Thoracic aorta (tissue), 2 donors: ENCODE measurements at places on chromosomes 13 and 19.

DNA sequence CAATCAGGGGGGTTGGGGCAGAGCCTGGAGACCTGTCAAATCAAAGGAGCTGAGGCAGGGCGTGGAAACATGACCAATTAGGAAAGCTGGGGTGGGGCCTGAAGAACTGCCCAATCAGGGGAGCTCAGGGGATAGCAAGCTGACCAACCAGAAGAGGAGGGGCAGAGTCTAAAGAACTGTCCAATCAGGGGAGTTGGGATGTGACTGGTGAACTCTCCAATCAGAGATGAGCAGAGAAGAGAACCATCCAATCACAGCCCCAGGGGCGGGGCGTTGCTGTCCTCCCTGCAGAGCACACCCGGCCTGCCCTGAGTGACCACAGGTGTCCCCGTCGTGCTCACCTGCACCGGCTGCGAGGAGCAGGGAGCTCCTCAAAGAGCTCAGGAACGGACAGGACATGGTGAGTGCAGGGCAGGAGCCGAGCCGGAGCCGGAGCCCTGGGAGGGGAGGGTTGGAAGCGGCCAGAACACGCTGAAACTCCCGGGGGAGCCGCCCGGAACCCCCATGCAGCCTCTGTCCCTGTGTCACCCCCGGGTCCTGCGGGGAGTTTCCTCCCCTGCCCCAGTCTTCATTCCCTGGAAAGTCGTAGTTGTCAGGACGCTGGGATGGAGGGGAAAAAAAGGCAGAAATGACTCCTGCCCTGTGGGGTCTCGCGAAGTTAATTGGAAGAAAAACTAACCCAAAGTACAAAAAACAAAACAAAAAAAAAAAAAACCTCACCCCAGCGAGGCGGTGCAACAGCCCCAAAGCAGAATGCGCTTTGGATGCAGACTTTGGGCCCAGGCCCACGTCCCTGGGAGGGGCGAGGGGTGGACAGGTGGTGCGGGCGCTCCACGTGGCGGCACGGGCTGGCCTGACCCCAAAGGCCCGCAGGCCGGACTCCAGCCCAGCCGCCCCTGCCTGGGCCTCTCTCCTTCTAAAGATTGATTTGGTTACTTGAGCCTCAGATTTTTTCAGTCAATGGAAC lies at the start of gene ZNF556:
Gene ZNF556 (plus strand): TSS at position 311 of the 967 bp plus-strand sequence. CDS start 87 bp downstream, at position 398.
- no peak for DNase-seq

DNA sequence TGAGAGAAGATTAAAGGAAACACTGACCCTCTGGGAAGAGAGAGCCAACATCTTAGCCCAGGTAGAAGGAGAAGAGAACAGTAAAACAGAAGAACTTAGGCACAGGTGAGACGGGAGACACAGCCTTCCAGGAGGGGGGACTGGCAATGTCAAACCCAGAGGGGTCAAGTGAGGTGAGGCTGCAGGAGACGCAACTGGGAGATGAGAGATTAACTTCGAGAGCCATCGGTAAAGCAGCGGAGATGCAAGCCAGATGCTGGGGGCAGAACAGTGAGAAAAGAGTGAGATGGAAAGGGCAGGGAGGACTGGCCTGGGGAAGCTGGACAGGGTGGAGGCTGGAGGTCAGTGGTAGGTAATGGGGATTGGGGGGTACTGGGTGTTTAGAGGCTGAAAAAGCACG lies 5.2 kb downstream of the INSR start:
- no peak for DNase-seq

DNA sequence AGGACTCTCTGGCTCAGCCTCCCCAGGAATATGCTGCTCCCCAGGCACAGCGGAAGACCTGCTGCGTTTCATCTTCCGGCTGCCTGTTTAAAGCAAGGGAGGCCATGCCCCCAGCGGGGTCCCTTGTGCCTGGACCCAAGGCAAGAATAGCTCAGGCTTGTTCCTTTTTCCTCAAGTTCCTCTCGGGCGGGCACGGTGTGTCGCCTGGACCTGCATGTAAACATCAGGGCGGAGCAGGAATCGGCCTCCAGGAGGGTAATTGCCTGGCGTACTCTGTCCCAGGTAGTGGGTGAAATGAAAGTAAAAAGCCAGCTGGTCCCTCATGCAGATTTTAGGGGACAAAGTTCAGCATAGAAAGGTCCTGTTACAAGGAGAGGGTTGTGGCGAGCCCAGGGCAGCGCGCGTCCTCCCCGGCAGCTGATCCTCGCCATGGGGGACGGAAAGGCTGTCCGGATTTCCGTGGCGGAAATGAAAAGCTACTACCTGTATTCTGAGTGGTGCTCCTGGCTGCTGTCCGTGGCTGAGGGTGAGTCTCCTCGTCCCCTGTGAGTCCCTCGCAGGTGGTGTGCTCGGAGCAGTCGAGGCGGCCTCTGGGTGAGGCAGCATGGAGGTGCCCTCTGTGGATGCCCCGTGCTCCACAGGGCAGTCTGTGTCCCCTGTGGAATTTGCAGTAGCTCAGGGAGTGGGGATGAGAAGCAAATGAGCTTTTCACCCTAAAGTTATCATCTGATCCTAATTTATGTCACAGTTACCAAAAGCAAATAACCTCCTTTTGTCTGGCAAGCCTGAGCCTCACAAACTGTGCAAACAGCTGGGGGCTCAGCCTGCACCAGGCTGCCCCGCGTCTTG lies 16.2 kb downstream of the MCF2L start:
- DNase-seq, result no peak

GRCh38 chr13:96806746-96807145 lies 187.5 kb downstream of the OXGR1 start:
- DNase-seq, result no peak

GRCh38 chr19:48415395-48415794 lies 21.9 kb downstream of the GRIN2D start:
- DNase-seq, result no peak

- DNase-seq, result no peak
Measured at GRCh38 chr13:36997716-36998427, 1.3 kb downstream of the ALG5 start.

- DNase-seq, result no peak
Measured at GRCh38 chr13:27359199-27359821, 65.1 kb upstream of the GTF3A start.

DNA sequence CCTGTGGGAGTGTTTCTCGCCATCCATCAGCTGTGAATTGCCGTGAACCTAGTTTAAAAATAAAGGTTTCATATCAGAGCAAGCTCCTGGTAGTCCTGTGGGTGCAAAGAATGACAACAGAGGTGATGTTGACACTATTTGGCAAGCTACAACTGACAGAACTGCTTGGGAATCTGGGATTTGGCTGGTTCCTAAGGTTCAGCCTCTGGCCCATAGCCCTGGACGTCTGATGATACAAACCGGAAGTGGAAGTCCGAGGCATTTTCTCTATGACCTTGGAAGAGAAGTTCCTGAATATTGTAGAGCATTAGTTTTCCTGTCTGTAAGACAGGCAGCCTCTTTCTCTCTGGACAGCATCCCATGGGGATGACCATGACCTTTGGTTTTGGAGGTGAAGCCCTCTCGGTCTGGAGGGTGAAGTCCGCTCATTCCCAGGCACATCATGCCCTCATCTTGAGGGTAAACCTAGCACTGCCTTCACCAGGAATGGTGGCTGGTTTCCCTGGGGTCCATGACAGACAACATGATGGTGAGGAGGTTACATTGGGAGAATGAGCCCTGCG lies 29.1 kb downstream of the GATAD2A start:
- no peak for DNase-seq

GRCh38 chr19:10419200-10419645 lies 1.1 kb upstream of the PDE4A start:
- no peak for DNase-seq

DNA sequence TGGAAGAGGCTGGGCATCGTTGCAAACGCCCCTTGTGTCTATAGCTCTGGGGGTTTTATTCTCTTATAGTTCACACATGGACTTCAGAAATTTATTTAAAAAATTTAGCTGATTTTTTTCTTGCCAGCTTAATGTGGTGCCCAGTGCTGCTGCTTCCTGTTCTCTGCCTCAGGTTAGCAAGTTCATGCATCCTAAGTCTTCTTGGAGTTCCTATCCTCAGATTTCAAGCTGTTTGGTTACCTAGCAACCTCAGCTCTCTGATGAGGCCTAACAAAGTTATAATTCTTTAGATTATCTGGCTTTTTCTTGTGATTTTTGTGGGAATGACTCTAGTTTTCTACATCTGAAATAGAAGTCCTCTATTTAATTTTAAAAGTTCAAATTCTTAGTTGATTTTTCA lies 250.9 kb downstream of the MAB21L1 start:
- no peak for DNase-seq

GRCh38 chr19:50713556-50714236 lies 5.9 kb downstream of the SHANK1 start:
- DNase-seq, result no peak

- DNase-seq, result no peak
Measured at GRCh38 chr13:111174377-111175114, 59.4 kb downstream of the ARHGEF7 start.

GRCh38 chr19:5048091-5048726 lies 79.3 kb downstream of the KDM4B start:
- peak; percentile 37 for DNase-seq

DNA sequence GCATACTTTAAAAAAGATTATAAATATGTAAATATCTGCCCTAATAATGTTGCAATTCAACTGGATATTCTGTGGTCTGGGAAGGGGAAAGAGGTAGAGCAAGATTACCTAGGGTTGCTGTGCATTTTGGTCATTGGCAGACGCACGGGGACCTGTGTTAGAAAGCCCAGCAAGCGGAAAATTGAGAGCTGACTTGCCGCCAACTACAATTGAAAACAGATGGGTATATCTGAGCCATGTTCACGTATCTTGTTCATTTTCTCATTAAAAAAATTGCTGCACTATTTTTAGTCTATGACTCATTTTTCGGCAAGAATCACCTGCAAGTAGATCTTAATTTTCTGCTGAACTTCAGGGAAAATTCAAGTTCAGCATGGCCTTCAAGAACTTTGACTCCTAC lies 308.5 kb upstream of the TMTC4 start:
- DNase-seq, result no peak

GRCh38 chr13:77358001-77358400 lies 31.1 kb upstream of the MYCBP2 start:
- no peak for DNase-seq

GRCh38 chr13:112968380-112968909 lies 569 bp upstream of the MCF2L start:
- no peak for DNase-seq

DNA sequence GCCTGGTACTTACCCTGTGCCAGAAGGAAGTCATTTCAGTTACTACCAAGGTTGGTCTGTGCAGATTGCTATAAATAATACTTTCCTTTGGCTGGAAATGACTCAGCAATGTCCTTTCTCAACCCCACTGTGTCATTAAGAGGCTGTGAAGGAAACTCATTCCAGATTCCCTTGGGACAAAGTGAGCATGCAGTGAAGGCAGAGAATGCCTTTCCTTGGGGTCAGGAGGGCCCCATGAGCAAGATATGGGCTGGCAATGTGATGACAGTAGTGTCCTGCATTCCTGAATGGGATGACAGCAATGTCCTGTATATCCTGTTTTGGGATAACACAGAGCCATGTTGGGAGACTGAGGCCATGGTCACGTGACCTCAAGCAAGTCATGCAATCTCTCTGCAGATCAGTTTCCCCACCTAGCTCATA lies 213.1 kb upstream of the TMTC4 start:
- no peak for DNase-seq

DNA sequence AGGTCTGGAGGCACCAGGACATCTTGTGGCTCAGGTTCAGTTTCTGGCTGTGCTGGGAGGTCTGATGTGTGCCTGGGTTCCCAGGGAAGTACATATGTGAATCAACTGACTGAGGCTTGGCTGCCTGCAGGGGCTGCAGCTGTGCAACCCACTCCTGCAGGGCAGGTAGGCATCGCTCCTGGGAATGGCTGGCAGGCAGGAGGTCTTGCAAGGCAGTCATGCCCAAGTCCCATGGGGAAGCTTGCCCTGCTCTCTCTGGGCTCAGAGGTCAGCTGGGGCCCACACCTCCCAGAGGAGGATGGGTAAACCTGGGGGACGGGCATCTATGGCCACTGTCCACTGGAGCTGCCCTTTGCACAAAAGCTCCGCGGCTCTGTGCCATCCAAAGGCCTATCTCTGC lies 1141.8 kb downstream of the SLITRK1 start:
- DNase-seq, result no peak

- DNase-seq, result no peak
Measured at GRCh38 chr19:6219147-6219525, 60.6 kb downstream of the MLLT1 start.

DNA sequence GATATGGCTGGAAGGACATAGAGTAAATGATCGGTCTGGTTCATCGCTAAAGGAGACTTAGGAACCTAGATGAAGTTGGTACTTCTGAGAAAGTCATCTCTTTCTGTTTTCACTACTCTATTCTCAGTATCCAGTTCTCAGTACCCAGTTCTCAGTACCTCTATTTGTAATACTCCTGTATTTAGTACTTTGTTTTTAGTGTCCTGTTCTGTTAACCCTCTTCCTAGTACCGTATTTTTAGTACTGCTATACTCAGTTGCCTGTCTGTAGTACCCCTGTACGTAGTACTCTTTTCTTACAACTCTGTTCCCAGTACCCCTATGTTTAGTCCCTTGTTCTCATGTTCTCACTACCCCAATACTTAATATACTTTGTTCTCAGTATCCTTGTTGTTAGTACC lies 1.2 kb downstream of the RFXAP start:
- no peak for DNase-seq

DNA sequence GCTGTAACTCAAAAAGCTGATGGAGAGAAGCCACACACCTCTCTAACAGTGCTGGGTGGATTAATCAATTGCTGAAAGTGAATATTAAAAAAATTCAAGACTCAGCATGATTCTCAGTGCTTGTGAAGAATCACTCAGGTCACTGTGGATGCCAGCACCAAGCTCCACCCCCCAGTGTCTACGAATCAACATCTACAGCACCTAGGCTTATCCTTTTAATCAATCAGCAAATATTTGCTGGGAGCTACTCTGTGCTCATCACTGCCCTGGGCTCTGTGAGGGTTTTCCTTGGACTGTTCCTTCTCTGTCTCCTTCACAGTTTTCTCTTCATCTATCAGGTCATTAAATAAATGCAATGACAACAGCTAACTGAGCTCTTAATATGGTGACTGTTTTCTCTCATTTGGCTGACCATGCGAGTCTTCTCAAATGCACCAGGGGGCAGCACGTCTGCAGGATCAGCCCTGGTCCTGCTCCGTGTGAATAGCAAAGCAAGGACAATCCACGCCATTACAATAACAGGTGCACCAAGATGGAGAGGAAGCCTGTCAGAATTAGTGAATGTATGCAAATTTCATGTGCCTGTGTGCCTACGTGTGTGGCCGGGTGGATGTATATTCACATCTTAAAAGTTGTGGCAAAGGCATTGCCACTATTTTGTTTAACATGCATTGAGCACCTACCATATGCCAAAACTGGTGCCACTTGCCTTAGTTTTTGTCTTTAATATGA lies 14.6 kb upstream of the C13orf42 start:
- no peak for DNase-seq

DNA sequence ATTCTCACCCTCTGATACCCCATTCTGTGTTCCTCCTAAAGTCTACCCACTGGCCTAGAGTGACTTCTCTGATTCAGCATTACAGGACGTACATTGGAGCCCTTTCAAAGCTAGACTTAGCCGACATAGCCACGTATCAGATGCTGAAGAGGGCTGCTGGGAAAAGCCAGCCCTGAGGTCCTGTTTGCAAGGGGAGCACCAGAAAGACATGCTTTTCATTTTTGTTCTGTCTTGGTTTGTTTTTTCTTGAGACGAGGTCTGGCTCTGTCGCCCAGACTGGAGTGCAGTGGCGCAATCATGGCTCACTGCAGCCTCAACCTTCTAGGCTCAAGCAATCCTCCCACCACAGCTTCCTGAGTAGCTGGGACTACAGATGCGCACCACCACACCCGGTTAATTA lies 6.3 kb upstream of the ZSWIM4 start:
- peak; percentile 47 for DNase-seq

- DNase-seq, result no peak
Measured at GRCh38 chr13:109211616-109212015, 574.8 kb downstream of the IRS2 start.
